ENCODE measurements at places on chromosomes 13 and 19.

DNA sequence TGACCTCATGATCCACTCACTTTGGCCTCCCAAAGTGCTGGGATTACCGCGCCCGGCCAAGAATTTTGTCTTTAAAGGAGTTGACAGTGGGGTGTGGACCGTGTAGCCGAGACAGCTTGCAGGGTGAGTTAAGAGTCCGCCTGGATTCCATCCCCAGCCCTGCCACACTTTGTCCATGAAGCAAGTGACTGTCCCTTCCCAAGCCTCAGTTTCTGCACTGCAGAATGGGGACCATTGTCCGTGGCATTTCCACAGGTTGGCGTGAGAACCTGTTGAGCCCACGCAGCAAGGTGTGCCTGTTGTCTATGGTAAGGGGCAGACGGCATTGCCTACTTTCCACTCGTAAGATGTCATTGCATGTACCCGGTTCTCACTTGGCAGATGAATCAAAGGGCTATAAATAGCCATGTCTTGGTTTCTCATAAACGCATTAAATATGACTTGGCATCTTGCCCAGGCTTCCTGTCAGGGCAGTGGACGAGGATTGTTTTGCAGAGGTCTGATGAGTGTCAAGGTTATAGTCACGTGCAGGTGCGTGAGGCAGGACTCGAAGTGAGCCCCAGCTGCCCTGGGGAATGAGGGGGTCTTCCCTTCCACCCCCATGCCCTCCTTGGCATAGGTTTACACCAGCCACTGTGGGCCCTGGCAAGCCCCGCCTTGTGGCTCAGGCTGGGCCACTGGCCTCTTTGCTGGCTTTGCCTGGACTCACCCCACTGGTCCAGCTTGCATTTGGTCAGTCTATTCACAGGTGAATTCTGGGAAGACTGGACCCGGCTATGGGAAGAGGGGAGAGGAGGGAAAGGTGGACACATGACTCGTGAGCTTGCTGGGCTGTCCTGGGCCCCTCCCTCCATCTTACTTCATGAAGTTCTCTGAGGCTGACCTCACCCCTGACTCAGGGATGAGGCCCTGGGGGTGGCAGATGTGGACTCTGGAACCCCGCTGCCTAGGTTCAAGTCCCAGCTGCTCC is 14.6 kb downstream of the FAM187B start:
- peak; percentile 80 for DNase-seq

DNA sequence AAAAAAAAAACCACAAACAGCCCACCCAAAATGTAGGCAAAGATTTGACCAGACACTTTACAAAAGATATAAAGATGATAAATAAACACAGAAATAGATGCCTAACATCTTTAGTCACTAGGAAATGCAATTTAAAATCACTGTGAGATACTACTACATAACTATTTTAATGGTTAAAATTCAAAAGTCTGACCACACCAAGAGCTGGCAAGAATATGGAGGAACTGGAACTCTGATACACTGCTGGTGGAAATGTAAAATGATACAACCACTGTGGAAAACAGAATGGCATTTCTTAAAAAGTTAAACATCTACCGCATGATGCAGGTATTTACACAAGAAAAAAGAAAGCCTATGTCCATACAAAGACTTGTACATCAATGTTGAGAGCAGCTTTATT is 26.8 kb downstream of the VWA8 start:
- no peak for DNase-seq

GRCh38 chr13:27952876-27953675 is 16.0 kb downstream of the CDX2 start:
- DNase-seq = no peak

- no peak for DNase-seq
Observed at GRCh38 chr13:30720172-30720869, 15.0 kb upstream of the ALOX5AP start.

DNA sequence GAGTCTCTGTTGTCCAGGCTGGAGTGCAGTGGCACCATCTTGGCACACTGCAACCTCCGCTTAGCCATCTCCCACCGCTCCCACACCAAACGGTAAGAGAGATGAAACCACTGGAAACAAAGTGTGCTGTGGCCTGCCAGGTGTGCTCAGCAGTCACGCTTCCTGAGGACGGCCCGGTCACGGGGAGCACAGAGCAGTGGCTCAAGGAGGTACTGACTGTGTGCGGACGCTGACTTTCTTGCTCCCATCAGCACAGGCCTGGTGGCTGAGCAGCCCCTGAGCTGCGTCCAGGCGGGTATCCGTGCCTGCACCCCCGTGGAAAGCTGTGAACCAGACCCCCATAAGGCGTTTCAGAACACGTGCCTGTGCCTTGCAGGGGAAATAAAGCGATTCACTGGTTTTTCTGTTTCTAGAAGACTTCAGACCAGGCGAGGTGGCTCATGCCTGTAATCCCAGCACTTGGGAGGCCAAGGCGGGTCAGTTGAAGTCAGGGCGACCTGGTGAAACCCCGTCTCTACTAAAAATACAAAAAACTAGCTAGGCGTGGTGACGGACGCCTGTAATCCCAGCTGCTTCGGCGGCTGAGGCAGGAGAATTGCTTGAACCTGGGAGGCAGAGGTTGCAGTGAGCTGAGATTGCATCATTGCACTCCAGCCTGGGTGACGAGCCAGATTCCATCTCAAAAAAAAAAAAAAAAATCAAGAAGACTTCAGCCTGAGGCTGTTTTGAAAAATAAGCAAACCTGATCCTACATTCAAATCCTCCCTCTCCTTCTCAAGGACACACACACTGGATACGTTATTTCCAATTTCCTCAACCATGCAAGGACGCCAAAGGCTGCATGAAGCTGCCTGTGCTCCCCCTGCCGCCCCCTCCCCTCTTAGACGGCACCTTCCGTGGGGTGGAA is 25.5 kb downstream of the ADPRHL1 start:
- no peak for DNase-seq

DNA sequence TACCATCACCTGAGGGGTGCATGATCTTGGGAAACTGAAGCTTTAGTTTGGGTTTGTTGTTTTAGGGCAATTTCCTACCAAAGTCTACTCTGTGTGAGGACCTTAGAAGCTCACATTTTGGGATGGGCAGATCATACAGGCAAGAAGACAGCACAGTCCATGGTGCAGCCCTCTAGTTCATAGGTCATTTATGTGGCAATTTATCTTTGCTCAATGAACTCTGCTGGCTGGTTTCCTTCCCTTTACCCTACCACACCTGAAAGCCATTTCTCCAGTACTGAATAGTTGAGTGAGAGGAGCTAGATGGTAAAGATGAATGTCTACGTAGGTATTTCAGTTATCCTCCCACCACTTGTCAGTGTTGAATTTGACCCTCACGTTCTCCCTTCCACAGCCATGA is 87.5 kb upstream of the KLF12 start:
- no peak for DNase-seq

DNA sequence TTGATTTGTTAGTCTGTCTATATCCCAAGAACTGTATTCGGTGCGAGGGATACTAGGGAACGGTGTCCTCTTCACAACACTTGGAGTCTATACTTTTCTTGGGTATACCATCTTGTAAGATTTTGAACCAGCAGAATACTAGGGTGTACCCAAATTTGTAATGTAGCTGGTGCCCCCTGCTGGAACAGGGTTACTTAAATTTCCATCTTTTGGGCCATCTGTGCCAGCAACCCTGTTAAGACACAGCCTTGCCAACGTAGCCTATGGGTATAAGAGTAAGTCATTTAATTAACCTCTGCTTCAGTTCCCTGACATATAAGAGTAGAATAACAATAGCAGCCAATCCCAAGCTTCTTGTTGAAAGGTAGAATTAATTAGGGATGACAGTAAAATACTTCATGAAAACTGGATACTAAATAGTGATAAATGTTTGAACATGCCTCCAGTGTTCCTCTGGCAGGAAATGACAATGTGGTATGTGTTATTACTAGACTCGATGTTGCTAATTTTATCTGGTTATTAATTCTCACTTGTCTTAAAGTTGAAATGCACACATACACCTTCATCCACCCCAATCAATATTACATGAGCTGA is 607.6 kb downstream of the FGF9 start:
- DNase-seq = peak; percentile 71

GRCh38 chr13:35216131-35216530 is 260.4 kb downstream of the MAB21L1 start:
- no peak for DNase-seq

DNA sequence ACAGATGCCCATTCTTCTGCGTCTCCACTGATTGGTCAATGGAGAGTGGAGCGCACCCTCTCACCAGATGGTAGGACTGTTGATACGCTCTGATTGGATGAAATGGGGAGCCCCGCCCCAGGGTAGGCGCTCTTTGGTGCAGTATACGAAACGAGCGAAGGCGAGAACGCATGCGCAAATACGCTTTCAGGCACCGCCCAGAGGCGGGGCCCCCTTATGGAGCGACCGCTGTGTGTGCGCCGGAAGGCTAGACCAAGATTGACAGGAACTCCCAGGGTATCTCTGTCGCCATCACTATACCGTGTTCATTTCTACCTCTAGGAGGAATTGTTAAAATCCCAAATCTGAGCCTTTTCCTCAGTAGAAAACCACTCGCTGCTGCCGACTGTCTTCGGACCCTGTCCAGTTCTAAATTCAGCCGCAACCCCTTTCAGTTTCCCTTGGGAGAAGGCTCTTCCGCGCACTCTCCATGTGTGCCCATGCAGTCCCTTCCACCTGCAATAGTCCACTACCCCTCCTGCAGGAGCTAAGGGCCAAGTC is 720 bp upstream of the HNRNPL start:
- DNase-seq = no peak

GRCh38 chr13:108525827-108526226 is 103.6 kb upstream of the MYO16 start:
- DNase-seq = no peak

DNA sequence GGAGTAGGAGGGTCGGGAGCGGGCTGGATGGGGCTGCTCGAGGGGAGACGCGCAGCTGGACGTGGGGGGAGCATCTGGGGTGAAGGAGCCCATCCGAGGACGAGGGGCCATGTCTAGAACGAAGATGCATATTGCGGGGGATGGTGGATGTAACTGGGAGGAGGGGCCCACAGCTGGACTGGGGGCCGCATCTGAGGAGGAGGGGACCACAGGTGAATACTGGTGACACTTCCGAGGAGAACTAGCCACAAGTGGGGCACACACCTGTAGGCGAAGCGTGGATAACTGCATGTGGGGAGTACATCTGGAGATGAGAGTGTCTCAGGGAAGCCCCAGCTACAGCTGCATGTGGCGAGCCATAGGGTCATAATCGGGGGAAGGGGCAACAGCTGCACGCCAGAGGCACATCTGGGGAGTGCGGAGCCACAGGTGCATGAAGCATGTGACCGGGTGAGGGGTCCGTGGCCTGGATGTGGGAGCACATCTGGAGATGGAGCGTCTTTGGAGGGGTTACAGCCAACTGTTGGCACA is 402 bp downstream of the ZSWIM9 start:
- DNase-seq = no peak

DNA sequence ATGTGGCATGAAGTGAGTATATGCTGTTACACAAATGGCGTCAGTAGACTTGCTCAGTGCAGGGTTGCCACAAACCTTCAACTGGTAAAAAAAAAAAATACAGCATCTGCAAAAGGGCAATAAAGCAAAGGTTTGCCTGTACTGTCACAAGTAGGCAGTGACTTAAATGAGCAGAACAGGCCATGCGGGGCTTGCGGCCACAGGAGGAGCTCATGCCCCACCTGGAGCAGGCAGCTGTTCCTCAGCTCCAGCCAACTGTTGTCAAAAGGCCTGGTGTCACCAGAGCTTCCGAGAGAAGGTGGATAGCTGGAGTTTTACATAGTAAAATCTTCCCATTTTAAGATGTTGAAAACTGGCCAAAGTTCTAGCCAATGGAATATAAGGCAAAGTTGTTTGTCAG is 7.7 kb downstream of the ATP7B start:
- no peak for DNase-seq

DNA sequence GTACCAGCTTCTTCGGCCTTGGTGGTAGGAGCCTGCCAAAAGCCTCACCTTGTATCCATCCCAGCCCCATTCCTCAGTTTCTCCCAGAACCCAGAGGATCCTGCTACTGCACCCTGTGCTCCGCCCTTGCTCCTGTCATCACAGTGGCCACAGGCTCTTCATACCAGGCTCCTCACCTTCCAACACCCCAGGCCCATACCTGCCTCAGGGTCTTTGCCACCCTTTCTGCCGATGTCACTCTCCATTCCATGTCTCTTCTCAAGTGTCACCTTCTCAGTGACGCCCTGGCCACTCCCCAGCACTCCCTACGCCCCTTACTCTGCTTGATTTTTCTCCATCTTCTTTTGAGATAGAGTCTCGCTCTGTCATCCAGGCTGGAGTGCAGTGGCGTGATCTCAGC is 2.0 kb upstream of the SRRM5 start:
- no peak for DNase-seq

GRCh38 chr13:28324181-28324789 is 170.6 kb downstream of the FLT1 start:
- DNase-seq = peak; percentile 48

DNA sequence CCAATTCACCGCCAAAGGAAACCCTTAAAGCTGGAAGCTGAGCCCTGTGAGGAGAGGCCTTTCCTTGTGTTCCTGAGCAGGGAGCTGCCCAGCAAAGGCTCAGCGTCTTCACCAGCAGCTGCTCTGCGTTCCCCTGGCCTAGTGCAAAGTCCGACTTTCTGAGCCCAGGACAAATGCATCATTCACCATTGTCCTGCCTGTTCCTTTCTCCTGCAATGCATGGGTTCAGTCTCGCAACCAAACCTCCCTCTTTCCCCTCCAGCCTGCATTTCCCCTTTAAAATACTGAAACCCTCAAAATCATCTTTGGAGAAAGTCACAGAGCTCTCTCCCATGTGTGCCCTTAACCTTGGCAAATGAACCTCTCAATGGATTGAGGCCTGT is 12.9 kb upstream of the TMEM255B start:
- no peak for DNase-seq

GRCh38 chr19:38383743-38384142 is 4.1 kb downstream of the GGN start:
- DNase-seq = no peak
